ENCODE measurements at places on chromosomes 1 and 21. TPM values are rescaled to one million over a fixed set of nuclear protein-coding genes. Genes with fewer than 3 reads are reported as not detected.

GRCh38 chr1:179380299-179380698 lies 14.5 kb downstream of the AXDND1 start:
- no peak for DNase-seq
- no peaks in the 10 kb centered on the region for H3K27me3 ChIP-seq
- no peak overlapping the region for H3K27ac ChIP-seq
- no peaks in the 10 kb centered on the region for H3K4me1 ChIP-seq

B4GALT2 gene
- 76.4 TPM for total RNA-seq

APCS gene
- not detected for total RNA-seq

SYT11 gene
- 10.2 TPM for total RNA-seq

- no peaks in the 10 kb centered on the region for H3K27me3 ChIP-seq
- H3K27ac ChIP-seq = peak within 1 kb of the TSS; percentile 89
- H3K4me1 ChIP-seq = peaks cover 6% of the 10 kb centered on the region
- peak; percentile 89 for DNase-seq
- H3K36me3 ChIP-seq = peaks cover 19% of the 10 kb centered on the region
- peak within 1 kb of the TSS; percentile 70 for H3K4me3 ChIP-seq
These were observed at the start of gene ELOVL1 for GRCh38 chr1:43367904-43368645. Gene ELOVL1 (minus strand): TSS chr1:43368011. CDS start chr1:43365609, 2,402 bp downstream.

GRCh38 chr1:3869751-3870301 lies 12.6 kb downstream of the DFFB start:
- H3K4me1 ChIP-seq = no peaks in the 10 kb centered on the region
- no peaks in the 10 kb centered on the region for H3K36me3 ChIP-seq
- H3K27ac ChIP-seq = no peak overlapping the region
- DNase-seq = peak; percentile 73
- no peaks in the 10 kb centered on the region for H3K27me3 ChIP-seq

DNA sequence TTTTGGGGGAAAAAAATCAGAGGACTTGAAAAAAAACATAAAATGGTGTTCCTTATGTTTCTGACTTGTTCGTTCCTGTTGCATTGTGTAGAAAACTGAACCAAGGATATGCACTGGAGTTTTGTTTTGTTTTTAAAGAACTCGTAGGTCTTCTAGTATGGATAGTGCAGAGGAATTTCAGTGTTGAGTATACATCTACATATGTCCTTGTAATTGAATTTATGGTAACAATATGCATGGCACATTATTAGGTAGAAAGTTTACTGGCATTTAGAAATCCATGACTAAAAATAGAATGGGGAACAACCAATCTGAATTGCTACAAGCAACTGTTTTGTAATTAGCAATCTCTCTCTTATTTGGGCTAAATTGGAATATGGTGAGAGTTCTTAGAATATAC lies 188.3 kb upstream of the ZRANB2 start:
- peaks cover 6% of the 10 kb centered on the region for H3K4me1 ChIP-seq
- H3K4me3 ChIP-seq = no peak overlapping the region
- no peaks in the 10 kb centered on the region for H3K27me3 ChIP-seq
- no peak overlapping the region for H3K27ac ChIP-seq

GRCh38 chr1:178407655-178408054 lies 89.1 kb downstream of the CLEC20A start:
- H3K4me1 ChIP-seq = no peaks in the 10 kb centered on the region
- no peaks in the 10 kb centered on the region for H3K36me3 ChIP-seq
- H3K4me3 ChIP-seq = no peak overlapping the region
- no peaks in the 10 kb centered on the region for H3K27me3 ChIP-seq
- no peak overlapping the region for H3K27ac ChIP-seq

SYTL1 gene
- total RNA-seq = 2.1 TPM

DNA sequence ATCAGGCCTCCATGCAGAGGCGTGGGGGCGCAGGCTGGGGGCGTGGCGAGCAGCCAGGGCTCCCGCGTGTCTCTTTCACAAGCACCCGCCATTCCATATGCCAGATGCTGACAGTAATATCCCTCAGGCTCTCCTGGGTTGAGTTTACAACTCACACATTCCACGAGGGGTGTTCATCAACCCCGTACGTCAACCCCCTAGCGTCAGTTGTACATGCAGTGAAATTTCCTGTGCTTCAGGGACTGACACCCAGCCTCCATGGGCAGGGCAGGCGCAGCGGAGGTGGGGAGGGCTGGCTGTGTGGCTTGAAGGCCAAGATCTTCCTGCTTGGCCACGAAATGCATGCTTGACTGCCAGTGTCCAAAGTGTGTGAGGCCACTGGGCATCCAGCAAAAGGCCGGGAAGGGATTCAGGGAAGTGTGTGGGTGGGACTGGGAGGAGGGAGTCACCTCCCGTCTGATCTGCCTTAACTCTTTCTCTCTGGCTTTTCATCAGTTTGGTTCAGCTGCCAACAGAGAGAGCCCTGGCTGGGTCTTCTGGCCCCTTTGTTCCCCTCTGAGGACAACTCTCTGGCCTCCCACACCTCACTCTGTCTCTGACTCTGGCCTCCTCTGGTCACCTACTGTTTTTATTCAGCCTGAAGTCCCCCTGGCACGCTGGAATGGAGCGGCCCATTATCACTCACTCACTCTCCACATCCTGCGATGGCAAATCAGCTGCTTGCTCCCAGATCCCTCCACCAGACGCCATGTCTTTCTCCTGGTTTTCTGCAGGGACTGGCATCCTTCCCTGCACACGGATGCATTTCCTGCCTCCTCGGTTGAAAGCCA lies 33.8 kb downstream of the CLIC6 start:
- no peaks in the 10 kb centered on the region for H3K36me3 ChIP-seq
- H3K27me3 ChIP-seq = no peaks in the 10 kb centered on the region
- peaks cover 10% of the 10 kb centered on the region for H3K4me1 ChIP-seq
- H3K4me3 ChIP-seq = no peak overlapping the region
- DNase-seq = no peak
- no peak overlapping the region for H3K27ac ChIP-seq

DNA sequence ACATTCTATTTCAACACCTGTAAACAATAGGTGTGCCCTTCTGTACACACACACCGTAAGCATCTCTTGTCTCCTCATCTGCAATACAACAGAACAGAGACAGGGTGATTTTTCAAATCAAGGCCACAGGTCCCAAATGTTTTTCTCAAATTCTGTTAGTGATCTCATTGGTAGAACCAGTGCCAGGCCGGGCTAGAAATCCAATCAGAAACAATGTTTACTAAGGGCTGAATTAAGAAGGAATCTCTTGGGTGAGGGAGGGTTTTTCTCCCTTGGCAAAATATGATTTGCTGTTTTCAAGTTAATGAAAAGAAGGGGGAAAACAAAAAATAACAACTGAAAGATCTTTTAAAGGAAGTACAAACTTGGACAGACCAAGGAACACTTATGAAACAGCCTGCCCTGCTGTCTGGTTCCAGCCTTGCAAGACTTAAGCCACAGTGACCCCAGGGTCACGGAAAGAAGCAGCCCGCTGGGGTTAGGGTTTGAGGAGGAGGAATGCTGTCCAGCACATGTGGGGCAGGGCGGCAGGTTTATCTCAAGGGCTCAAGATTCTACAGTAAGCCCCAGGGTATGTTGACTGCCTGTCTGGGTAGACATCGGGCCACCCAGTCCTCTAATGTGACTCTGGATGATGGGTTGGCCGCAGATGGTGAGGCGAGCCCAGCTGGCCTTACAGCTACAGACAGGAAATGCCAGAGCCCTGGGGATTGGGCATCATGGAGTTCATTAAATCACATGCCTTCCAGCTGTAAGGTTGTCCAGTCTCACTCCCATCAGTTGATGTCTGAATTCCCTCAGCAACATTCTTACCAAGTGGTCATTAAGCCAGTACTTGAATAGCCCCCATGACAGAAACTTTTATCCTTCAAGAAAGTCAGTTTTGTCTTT lies 73.3 kb upstream of the SLC44A3 start:
- no peaks in the 10 kb centered on the region for H3K4me1 ChIP-seq
- DNase-seq = no peak
- H3K4me3 ChIP-seq = no peak overlapping the region
- no peak overlapping the region for H3K27ac ChIP-seq

AMIGO1 gene
- total RNA-seq = 2.3 TPM

DNA sequence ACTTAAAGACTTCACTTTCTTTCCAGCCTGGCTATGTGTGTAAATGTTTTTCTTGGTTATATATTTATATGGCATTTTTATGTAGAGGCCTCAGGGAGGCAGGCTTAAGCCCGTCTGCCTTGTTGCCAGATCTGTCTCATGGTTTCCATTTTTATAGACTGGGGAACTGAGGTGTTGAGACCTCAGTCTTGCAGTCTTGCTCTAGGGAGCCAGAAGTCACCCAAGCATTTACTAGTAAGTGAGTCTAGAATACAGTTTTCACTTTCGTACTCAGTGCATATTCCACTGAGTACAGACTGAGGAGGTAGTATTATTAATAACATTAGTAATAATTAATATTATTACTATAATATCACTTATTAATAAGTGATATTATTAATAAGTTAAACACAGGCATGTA lies 161.4 kb downstream of the UCK2 start:
- no peaks in the 10 kb centered on the region for H3K27me3 ChIP-seq
- no peaks in the 10 kb centered on the region for H3K4me1 ChIP-seq
- no peak overlapping the region for H3K27ac ChIP-seq
- DNase-seq = no peak

DNA sequence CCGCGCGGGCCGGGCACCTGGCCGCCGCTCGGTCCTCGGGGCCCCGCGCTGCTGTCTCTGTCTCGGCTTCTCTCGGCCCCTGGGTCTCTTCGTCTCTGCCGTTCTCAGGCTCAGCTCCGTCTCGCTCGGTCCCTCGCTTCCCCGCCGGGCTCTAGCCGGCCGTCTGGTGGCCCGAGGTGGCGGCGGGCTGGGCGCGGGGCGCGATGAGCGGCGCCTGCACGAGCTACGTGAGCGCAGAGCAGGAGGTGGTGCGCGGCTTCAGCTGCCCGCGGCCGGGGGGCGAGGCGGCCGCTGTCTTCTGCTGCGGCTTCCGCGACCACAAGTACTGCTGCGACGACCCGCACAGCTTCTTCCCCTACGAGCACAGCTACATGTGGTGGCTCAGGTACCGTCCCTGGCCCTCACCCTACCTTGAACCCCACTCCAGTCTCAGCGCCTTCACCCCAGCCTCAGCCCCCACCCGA lies 355 bp downstream of the SHISAL2A start:
- no peak for DNase-seq
- no peak overlapping the region for H3K27ac ChIP-seq
- no peaks in the 10 kb centered on the region for H3K4me1 ChIP-seq
- H3K4me3 ChIP-seq = peak overlapping the region; percentile 36
- no peaks in the 10 kb centered on the region for H3K36me3 ChIP-seq
- H3K27me3 ChIP-seq = peaks cover 21% of the 10 kb centered on the region

POLR3GL gene
- total RNA-seq = 11.6 TPM

- no peak overlapping the region for H3K4me3 ChIP-seq
- no peak overlapping the region for H3K27ac ChIP-seq
- no peak for DNase-seq
- H3K4me1 ChIP-seq = peaks cover 6% of the 10 kb centered on the region
These were observed 47.4 kb downstream of the GRIK1 start for GRCh38 chr21:29892379-29892778.

- H3K4me3 ChIP-seq = no peak overlapping the region
- H3K4me1 ChIP-seq = no peaks in the 10 kb centered on the region
- no peaks in the 10 kb centered on the region for H3K36me3 ChIP-seq
- H3K27me3 ChIP-seq = no peaks in the 10 kb centered on the region
- H3K27ac ChIP-seq = no peak overlapping the region
- DNase-seq = no peak
These were observed 246.9 kb downstream of the MATN1 start for GRCh38 chr1:30476476-30476875.

- H3K27me3 ChIP-seq = peaks cover 85% of the 10 kb centered on the region
- no peaks in the 10 kb centered on the region for H3K36me3 ChIP-seq
- no peak overlapping the region for H3K4me3 ChIP-seq
These were observed 2.0 kb downstream of the KCNA3 start for GRCh38 chr1:110672753-110673108.

DNA sequence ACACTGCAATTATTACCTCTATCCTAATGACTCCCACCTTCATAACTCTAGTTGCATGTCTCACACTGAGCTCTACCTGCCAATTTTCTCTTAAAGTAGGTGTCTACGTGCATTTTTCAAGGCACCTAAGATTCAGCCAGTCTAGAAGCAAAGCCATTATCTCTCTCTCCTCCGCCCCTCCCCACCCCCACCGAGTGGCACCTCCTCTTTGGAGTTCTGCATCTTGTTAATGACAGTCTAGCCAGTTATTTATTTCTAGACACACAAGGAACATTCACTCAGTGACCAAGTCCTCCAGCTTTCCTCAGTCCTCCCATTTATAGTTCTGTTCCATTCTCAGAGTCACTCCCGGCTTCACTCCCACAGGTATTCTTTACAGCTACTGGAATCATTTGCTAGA lies 47.6 kb downstream of the ASTN1 start:
- no peak for DNase-seq
- peaks cover 27% of the 10 kb centered on the region for H3K27me3 ChIP-seq
- H3K4me3 ChIP-seq = no peak overlapping the region
- no peak overlapping the region for H3K27ac ChIP-seq
- no peaks in the 10 kb centered on the region for H3K4me1 ChIP-seq
- H3K36me3 ChIP-seq = no peaks in the 10 kb centered on the region

GRCh38 chr1:199218533-199218932 lies 579.7 kb downstream of the PTPRC start:
- no peaks in the 10 kb centered on the region for H3K27me3 ChIP-seq
- H3K36me3 ChIP-seq = no peaks in the 10 kb centered on the region
- no peak overlapping the region for H3K4me3 ChIP-seq
- H3K4me1 ChIP-seq = peaks cover 8% of the 10 kb centered on the region
- no peak overlapping the region for H3K27ac ChIP-seq
- no peak for DNase-seq

S100A8 gene
- total RNA-seq = not detected

GRCh38 chr1:21845646-21846641 lies 33.9 kb downstream of the LDLRAD2 start:
- no peak overlapping the region for H3K4me3 ChIP-seq
- H3K27me3 ChIP-seq = no peaks in the 10 kb centered on the region
- no peaks in the 10 kb centered on the region for H3K36me3 ChIP-seq
- no peak overlapping the region for H3K27ac ChIP-seq
- no peak for DNase-seq

DNA sequence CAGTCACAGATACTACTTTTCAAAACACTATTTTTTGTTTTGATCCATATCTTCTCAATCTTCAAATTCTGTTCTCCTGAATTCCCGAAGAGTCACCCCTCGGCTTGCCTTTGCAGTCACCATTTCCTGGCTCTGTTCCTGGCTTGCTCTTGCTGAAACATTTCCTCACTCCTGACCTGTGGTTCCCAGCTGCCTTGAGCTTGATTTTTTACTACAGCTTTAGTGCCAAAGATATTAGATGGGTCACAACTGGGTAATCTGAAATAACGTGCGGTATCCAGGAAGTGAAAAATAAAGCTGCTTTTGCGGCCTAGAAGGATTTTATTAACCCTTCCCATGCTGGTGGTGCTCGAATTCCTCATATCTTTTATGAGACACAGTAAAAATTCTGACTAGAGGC lies 318.8 kb downstream of the PCP4 start:
- no peaks in the 10 kb centered on the region for H3K36me3 ChIP-seq
- DNase-seq = no peak
- no peaks in the 10 kb centered on the region for H3K4me1 ChIP-seq
- no peak overlapping the region for H3K27ac ChIP-seq

DNA sequence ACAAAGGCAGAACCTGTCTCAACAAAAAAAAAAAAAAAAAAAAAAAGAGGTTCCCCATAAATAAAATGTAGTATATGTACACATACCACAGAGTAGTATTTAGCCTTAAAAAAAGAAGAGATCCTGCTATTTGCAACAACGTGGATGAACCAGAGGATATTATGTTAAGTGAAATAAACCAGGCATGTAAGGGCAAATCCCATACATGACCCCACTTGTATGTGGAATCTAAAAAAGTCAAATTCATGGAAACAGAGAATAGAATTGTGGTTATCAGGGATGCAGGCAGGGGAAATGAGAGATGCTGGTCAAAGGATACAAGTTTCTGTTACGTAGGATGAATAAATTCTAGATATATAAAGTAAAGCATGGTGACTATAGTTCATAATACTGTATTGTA lies 16.7 kb downstream of the SLC44A3 start:
- no peak overlapping the region for H3K4me3 ChIP-seq
- no peak for DNase-seq

FCGR1A gene
- total RNA-seq = not detected

KIRREL1 gene
- total RNA-seq = 187 TPM

SPATA1 gene
- 1.3 TPM for total RNA-seq

HAX1 gene
- 134 TPM for total RNA-seq

Data from A673 (cell line).